Frontal cortex (tissue), 4 donors: ENCODE measurements at places on chromosomes 1 and 21. TPM values are rescaled to one million over a fixed set of nuclear protein-coding genes. Genes with fewer than 3 reads are reported as not detected.

Gene SERPINC1
- not detected for total RNA-seq

Gene FCRL2
- total RNA-seq: not detected

DNA sequence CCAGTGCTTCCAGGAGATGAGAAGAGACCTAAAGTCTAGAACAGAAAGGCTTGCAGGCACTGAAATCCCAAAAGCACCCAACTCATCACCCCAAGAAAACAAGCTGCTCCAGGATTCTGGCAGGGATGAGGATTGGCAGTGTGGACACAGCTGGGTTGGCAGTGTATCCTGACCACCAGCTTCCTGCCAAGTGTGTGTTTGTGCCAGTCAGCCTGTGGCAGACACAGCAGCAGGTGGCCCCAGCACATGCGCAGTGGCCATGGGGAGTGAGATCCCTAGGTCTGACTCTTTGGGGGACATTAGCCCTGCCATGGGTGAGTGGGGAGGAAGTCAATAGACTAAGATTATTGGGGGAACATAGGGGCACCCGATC lies 8.7 kb upstream of the SNAPIN start:
- peak; percentile 46 for DNase-seq

DNA sequence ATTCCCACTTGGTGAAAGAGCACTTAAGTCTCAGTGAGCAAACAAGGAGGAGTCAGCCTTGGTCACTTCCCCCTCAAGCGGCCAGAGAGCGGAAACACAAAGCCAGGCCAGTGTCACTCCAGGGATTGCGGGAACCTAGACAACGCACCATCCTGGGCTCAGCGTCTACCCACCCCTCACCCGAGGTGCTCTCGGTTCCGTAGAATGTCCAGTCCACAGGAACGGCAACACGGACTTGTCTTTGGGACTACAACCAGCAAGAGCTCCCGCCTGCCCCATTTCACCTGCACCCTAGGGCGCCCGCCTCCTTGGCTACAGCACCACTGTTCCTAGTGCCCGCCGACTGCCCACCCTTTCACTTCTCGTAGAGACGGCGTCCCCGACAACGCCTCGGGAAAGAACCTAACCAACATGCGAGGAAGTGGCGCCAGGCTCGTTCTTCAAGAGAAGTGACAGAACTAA lies 509 bp downstream of the GDAP2 start:
- DNase-seq: peak; percentile 15

- DNase-seq: peak; percentile 18
Measured at GRCh38 chr1:38613996-38614395, 245.6 kb downstream of the RRAGC start.

- DNase-seq: no peak
Measured at GRCh38 chr1:21175670-21176581, 771 bp downstream of the EIF4G3 start.

Gene OR2L2
- 0.41 TPM for total RNA-seq

- DNase-seq: no peak
Measured at GRCh38 chr1:94894630-94895029, 32.3 kb downstream of the CNN3 start.

- DNase-seq: no peak
Measured at GRCh38 chr1:119713749-119714456, 2.2 kb downstream of the PHGDH start.

DNA sequence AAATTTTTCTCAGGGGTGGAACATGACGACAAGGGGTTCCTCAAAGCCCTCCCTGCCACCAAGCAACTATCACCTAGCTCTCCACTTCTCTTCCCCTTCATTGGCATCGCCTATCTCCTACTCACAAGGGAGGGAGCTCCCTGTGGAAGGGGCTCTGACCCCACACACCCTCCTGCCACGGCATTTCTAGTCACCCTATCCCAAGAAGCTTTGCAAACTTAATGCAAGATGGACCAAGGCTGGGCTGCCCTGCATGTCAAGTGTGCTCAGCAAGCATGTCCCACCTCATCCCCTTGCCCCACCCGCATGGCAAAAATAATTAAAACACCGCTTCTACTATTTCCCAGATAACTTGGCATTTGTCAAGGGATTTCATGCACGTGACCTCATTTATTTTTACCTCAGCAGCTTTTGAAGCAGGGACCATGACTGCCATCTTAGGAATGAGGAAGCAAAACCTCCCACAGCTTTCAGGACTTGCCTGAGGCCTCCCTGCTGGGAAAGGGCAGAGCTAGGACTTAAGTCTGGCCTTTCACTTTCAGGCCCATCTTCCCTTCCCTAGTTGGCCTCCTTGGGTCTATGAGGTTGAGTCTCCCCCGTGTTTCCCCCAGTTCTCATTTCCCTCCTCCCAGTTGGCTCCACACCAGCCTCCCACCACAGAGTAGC lies 161.3 kb downstream of the TSEN15 start:
- no peak for DNase-seq

- DNase-seq: no peak
Measured at GRCh38 chr1:219350172-219350931, 176.7 kb downstream of the LYPLAL1 start.

- peak; percentile 45 for DNase-seq
Measured at GRCh38 chr1:32066489-32066873, 6.3 kb upstream of the TMEM39B start.

Gene VWA5B1
- under 0.01 TPM for total RNA-seq

DNA sequence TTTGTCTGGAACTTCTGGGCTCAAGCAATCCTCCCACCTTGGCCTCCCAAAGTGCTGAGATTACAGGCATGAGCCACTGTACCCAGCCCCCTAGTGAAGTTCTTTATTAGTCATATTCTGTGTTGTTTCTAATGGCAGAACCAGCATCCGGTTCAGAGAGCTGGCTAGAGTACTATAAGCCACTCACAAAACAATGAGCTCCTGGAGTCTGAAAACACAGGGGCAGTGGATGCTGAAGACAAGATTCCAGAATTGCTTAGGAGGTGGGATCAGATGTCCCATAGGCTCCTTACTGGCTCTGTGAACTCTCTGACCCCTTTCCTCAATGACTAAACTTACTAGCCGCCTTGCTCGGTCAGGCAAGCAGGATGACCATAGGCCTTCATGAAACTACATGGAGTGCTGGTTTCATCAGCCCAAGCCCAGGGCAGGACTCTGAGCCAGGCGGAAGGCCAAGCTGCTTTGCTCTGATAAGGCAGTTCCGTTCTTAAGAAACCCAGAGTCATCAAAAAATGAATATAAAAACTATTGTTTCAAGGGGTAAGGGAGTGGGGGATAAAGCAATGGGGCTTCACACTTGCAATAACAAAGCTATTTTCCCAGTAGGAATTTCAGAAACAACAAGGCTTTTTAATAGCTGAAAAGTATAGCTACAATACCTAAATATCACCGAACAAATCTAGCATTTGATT lies 8.1 kb downstream of the MTHFR start:
- no peak for DNase-seq

DNA sequence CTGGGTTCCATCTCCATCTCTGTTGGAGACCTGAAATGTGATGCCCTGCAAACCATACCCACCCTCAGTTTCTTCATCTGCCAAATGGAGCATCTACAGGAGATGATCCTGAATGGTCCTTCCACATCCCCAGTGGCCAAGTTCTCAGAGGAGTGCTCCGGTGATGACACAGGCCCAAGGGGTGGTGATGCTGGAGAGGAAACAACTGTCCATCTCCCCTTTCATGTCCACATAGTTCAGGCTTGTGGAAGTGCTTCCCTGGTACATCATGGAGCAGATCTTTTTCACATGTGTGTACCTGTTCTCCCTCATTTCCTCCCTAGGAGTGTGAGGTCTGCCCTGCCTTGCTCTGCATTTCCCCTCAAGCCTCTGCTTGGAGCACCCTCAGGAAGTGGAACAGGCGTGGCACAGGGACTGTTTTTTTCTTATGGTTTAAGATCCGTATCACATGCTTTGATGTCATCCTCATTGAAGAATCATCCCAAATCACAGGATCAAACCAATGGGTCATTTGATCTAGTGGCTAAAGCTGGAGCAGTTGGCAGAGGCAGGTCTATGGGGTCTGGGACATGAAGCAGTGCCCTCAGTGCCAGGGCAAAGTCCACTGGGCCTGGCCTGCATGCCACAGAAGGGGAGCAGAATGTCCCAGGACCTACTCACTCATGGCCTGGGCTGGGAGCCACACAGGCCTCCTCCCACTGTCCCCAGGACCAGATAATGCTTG lies 8.2 kb upstream of the TRIM63 start:
- no peak for DNase-seq

Gene FOXJ3
- 90.5 TPM for total RNA-seq

DNA sequence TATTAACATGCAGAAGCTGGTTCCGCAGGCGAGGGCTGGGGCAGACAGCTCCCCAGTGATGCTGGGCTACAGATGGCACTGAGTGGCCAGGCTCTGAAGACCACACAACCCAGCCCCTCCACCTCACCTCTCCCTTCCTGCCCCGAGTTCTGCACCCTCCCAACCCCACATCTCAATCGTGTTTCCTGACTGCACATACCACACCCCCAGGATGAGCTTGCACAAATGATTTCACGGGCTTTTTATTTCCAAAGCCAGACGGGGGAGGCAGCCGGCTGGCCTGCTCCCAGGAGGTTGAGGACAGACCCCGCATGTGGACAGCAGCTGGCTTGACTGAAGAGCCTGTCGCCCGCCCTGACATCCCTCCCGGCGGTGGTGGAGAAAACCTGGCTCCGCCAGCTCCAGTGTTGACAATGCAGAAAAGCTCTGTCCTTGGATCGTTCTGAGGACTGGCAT lies 21.4 kb upstream of the ALDH4A1 start:
- no peak for DNase-seq

GRCh38 chr1:6989212-6990159 lies 204.2 kb downstream of the CAMTA1 start:
- DNase-seq: no peak

DNA sequence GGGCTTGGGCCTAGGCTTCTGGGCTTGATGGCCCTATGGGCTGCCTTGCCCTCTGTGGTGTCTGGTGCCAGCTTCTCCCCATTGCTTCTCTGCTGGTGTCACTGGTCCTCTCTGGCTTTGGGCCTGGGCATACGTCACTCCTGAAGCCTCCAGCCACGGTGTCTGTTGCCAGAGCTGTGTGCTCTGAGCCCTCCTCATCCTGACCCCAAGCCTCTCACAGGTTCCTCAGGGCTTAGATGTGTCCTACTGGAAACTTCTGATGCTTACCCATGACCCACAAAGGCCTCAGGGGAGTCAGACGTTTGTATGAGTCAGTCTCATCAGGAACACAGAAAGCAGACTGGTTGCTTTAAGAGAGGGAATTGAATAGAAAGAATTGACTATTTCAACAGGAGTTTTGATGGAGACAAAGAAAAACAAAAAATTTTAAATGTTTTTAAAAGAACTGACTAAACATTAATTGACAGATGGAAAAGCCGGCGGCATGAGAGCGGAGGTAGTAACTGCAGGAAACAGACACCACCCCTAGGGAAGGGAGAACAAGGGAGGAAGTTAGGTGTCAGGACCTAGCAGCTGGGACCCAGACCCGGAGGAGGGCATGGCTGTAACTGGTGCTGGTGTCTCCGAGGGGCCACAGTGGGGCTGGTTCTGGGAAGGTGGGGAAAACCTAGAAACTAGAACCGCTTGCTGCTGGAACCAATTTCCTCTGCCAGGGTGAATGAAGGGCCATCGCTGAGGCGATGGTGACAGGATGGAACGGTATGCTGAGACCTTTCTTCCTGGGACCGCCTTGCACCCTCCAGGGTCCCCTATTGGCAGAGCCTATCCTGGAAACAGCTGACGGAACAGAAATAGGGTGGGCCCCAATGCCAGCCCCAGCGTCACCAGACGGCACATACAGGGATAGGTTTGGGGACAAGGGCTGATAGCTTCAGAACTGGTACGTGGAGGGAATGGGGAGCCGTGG lies 40.0 kb upstream of the CITED4 start:
- DNase-seq: no peak

GRCh38 chr1:215476541-215476940 lies 90.6 kb upstream of the KCTD3 start:
- no peak for DNase-seq

Gene CRYBG2
- 0.41 TPM for total RNA-seq

GRCh38 chr1:112971006-112971405 lies 15.0 kb upstream of the SLC16A1 start:
- DNase-seq: no peak

Gene DMRTA2
- 1.2 TPM for total RNA-seq

DNA sequence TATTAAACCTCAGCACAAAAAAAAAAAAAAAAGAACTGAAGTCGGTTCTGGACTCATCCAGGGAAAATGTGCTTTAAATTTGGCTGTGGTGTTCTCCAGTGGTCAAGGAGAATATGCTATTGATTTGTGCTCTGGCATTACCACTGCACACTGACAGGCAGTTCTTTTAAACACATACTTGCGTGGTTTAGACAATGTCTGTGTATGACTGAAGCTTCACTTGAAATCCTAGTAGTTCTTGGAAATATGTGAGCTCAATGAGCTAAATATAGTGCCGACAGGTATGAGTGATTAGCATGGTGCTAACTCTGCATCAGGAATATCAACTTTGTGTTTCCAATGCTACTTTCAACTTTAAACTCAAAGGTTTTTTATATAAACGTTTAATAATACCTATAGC lies 415.6 kb downstream of the SMYD3 start:
- DNase-seq: no peak

Gene A3GALT2
- total RNA-seq: not detected

Gene NUAK2
- 0.41 TPM for total RNA-seq

DNA sequence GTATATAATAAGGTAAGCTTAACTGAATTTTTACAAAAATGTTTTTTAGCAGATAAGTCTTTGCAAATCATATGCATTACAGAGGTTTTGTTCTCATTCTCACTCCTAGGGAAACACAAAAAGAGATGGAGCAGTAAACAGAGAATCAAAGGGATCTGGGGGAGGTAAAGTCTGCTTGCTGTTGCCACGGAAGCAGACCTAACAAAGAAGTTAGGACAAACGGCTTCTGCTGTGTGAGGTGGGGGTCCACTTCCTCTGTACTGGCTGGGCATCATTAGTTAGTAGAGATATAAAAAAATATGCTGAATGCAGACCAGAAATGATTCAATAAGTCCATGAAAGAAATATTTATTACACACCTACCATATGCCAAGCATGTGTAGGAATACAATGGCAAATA lies 34.2 kb downstream of the GJA5 start:
- DNase-seq: no peak

- no peak for DNase-seq
Measured at GRCh38 chr1:116064616-116065015, 46.6 kb upstream of the MAB21L3 start.

Gene TDRD5
- total RNA-seq: 2.9 TPM

DNA sequence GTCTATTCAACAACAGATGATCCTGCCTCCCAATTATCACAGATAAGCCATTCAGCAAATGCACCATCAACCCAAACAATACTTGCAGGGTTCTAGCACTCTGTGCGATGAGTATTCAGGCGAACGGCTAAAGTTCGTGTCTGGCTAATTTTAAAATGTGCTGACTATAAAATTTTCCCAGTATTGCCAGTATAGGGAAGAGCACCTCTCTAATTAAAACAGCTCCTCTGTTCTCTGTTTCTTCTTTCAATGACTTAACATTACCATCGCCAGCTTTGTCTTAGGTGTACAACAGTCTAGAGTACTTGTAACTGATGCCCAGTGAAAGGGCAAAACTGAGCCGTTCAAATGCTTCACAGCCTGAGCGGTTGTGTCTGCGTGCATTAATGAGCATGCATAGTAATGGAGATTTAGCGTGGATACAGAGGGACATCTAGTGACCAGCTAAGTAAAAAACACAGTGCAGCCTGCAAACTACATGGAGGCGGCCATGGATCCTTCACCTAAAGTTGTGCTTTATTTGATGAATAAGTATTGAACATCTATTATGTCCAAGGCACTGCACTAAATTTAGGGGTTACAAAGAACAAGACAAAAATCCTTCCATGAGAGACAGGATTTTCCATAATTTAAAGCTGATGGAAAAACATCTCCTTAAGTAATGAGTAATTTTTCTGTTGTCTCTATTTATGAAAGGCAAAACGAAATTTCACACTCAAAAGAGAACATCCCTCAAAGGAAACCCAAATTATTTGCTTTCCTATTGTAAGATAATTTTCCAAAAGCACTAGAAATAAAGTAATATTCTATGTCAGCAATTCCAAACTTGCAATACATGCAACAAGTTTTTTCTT lies 120.0 kb downstream of the SETD4 start:
- peak; percentile 13 for DNase-seq
